NAMALWA (cell line): ENCODE measurements at places on chromosomes 3 and 15.
A peak's percentile ranks its signal among the peaks of the same experiment; 100 is the strongest.

DNA sequence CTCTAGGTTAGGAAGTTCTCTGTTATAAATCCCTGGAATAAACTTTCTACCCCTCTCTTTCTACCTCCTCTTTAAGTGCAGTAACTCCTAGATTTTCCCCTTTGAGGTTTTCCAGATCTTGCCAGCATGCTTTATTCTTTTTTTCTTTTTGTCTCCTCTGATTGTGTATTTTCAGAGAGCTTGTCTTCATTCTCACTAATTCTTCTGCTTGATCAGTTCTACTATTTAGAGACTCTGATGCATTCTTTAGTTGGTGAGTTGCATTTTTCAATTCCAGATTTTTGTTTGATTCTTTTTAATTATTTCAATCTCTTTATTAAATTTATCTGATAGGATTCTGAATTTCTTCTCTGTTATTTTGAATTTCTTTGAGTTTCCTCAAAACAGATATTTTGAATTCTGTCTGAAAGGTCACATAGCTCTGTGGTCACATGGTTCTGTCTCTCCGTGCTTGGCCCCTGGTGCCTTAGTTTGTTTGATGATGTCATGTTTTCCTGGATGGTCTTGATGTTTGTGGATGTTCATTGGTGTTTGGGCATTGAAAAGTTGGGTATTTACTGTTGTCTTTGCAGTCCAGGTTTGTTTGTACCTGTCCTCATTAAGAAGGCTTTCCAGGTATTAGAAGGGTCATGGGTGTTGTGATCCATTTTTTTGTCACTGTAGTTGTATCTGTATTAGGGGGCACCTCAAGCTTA is 89.2 kb downstream of the BBX start:
- DNase-seq, result no peak

- peak; percentile 43 for DNase-seq
Measured at GRCh38 chr15:34366271-34367065, 528 bp downstream of the LPCAT4 start.

GRCh38 chr3:16596352-16597032 is 8.7 kb downstream of the DAZL start:
- no peak for DNase-seq

- DNase-seq, result no peak
Measured at GRCh38 chr3:12522721-12523120, 22.6 kb downstream of the MKRN2OS start.

- no peak for DNase-seq
Measured at GRCh38 chr3:174821477-174821876, 37.7 kb upstream of the NAALADL2 start.

- no peak for DNase-seq
Measured at GRCh38 chr3:160106905-160107861, 118.0 kb upstream of the C3orf80 start.

GRCh38 chr3:15861163-15861562 is 63.4 kb upstream of the ANKRD28 start:
- DNase-seq, result peak; percentile 21

DNA sequence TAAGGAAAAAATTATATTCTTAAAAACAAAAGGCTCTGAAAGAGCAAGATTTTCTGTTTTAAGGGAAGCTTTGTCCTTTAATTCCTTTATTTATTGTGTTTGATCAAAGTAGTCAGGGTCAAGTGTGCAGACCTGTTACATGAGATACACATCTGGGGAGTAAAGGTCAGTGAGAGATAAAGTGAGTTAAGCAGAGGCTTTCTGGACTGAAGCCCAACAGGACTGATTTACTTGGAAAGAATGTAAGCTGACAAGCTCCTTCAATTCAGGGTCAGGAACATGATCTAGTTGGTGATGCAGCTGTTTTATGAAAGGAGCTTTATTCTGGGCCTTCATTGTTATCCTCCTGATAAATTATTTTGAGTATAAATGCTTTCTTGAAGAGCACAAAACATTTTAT is 20.7 kb upstream of the OTOL1 start:
- no peak for DNase-seq

DNA sequence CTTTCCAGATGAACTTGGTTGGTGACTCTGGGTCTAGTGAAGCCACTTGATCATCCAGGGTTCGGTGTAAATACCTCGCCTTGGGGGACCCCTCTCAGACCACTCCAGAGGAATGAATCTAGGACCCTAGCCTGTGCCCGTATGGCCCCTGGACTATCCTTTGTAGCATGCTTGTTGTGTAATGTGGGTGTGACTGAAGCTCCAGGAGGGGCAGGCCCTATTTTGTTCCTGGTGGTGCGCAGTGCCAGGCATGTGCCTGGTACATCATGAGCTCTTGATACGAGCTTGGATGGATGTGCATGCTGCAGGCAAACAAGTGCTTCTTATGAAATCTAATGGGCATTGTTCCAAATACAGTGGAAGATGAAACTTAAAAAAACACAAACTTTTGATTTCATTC is 82.8 kb downstream of the EBLN2 start:
- DNase-seq, result no peak

- no peak for DNase-seq
Measured at GRCh38 chr3:194194051-194194756, 58.3 kb downstream of the HES1 start.

- no peak for DNase-seq
Measured at GRCh38 chr15:29032229-29032625, 146.5 kb downstream of the APBA2 start.

DNA sequence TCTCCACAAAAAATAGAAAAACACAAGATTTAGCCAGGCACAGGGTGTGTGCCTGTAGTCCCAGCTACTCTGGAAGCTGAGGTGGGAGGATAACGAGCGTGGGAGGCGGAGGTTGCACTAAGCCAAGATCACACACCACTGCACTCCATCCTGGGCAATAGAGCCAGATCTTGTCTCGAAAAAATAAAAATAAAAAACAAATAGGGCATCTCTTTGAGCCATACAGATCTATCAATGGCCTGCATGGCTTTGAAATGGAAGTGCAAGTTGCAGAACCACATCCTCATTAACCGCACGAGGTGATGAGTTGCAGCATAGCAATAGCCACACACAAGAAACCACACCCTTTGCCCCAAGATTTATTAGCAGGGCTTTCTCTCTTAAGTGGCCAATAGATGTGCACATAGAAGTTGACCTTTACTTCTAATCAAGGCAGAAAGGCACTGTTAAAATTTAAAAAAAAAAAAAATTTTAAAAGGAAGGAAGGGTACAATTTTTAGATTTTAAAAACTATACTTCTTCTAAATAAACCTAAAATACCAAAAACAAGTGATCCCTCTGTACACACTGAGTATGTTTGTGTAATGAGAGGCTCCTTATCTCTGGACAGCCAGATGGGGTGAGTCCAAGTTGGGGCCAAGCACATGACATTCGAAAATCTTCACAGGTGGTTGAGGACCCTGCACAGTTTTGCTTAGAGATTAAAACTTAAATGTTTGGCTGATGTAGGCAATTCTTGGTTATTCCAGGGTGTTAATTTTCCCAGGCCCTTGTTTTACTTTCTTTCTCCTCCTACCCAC is 53.4 kb downstream of the FILIP1L start:
- no peak for DNase-seq

- DNase-seq, result no peak
Measured at GRCh38 chr15:55112706-55113105, 84.0 kb downstream of the RSL24D1 start.

GRCh38 chr3:44330444-44330843 is 8.1 kb upstream of the TCAIM start:
- no peak for DNase-seq

- DNase-seq, result no peak
Measured at GRCh38 chr3:100982710-100983109, 10.5 kb downstream of the ABI3BP start.
